ENCODE measurements at places on chromosomes 7 and 10.

- DNase-seq: no peak
Observed at GRCh38 chr10:79397575-79398303, 47.7 kb downstream of the ZCCHC24 start.

- peak; percentile 39 for DNase-seq
Observed at GRCh38 chr7:69067397-69067796, 530.9 kb upstream of the AUTS2 start.

GRCh38 chr10:131785121-131785460 is 115.7 kb upstream of the PPP2R2D start:
- no peak for DNase-seq

DNA sequence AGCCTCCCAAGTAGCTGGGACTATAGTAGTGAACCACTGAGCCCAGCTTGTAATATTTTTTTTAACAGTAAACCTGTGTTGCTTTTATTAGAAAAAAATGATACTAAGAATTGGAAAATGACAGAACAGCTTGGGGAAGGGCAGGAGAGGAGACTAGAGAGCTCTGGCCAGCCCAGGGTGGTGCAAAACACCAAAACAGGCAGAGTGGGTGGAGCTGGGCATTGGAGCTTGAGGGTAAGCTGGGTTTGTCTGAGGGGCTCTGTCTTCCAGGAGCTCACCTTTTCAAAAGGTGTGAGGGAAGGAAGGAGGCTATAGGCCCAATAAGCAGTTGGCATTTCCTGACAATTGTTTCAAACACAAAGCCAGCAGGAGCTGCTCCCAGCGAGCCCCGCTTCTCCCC is 75.2 kb upstream of the DUSP5 start:
- DNase-seq: no peak

DNA sequence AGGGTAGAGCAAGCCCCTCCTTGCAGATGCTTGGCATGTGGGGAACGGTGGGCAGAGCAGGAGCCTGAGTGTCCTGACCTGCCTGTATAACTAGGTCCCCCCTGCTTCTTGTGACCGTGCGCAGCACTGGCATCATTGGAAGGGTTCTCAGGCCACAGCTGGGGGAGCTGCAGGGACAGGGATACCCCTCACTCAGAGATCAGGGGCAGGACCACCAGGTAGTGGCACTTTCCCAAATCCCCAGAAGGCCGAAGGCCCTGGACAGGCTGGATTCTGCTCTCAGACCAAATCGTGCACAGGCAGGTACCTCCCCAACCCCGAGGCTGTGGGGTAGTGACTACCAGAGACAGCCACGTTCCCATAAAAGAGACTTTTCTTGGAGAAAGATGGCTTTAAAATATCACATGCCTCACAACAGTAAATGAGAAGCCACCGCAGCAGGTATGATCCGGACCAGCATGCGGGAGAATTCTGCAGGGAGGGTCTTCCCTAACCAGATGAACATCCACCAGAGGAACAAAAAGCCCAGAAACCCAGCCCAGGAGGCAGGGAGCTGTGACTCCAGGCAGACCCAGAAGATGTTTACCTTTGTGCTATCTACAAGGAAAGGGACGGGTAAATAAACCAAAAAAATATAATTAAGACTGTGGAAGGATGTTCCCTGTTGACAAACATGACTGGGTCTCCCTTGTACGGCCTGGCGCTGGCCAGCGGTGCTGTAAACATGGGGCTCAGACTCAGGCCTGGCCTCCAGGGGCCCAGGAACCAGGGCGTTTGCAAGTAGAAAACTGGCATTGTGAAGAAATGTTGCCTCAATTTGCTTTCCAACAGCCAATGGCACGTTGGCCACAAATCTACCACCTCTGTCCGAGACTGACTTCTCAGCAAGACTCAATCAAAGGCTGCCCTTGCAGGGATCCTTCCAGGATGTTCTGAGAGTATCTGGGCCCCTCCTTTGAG is 180.0 kb downstream of the TNS3 start:
- no peak for DNase-seq

DNA sequence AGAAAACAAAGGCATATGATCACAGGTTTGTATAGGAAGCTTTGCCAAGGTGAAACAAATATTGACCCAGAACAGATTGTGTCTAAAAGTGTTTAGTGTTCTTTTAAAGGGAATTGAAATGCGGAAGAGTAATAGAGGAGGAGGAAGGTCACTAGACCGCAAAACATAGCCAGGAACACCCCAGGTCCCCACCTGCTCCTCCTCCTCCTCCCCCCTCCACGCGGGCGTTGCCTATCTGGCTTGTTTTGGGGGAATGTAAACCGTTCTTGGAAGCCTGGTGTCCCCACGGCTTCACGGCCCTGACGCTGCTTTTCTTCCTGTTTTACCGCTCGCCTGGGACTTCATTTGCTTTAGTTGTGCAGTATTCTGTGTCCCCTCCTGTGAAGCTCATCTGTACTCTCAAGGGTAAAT is 81.0 kb upstream of the PFKP start:
- peak; percentile 37 for DNase-seq

- DNase-seq: no peak
Observed at GRCh38 chr7:95910341-95910740, 138.0 kb downstream of the DYNC1I1 start.

GRCh38 chr10:16832351-16833080 is 15.3 kb upstream of the RSU1 start:
- DNase-seq: peak; percentile 79

- DNase-seq: no peak
Observed at GRCh38 chr7:158702944-158703343, 1.7 kb downstream of the NCAPG2 start.

GRCh38 chr7:16923019-16923418 is 41.2 kb upstream of the AGR3 start:
- no peak for DNase-seq

DNA sequence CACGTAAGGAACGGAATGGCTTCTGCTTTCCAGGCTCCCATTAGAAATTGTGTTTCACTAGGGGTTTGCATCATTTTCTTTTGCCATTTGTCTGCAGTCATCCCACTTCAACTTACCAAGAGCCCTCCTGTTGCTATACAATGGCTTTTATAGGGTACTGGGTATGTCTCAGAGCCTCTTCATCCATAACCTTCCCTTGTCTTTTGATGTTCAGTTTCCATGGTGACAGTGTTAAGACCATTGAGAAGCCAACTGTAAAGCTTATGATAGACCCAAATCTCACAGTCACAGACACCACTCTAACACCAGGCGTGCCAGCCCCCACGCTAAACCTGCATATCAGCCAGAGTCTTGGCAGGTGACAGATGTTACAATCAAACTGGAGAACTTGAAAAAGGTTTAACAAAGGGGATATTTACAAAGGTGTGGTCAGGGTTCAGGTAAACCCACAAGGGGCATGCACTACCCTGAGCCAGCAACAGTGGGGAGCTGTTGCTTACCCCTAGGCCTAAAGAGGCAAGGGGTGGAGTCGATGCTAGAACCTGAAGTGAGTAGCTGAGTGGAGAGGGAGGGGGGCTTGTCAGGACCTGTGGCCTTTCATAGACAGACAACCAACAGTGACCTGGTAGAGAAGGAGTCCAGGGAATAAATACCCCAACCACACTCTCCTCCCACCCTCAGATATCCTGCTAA is 53.2 kb upstream of the ABLIM1 start:
- no peak for DNase-seq

DNA sequence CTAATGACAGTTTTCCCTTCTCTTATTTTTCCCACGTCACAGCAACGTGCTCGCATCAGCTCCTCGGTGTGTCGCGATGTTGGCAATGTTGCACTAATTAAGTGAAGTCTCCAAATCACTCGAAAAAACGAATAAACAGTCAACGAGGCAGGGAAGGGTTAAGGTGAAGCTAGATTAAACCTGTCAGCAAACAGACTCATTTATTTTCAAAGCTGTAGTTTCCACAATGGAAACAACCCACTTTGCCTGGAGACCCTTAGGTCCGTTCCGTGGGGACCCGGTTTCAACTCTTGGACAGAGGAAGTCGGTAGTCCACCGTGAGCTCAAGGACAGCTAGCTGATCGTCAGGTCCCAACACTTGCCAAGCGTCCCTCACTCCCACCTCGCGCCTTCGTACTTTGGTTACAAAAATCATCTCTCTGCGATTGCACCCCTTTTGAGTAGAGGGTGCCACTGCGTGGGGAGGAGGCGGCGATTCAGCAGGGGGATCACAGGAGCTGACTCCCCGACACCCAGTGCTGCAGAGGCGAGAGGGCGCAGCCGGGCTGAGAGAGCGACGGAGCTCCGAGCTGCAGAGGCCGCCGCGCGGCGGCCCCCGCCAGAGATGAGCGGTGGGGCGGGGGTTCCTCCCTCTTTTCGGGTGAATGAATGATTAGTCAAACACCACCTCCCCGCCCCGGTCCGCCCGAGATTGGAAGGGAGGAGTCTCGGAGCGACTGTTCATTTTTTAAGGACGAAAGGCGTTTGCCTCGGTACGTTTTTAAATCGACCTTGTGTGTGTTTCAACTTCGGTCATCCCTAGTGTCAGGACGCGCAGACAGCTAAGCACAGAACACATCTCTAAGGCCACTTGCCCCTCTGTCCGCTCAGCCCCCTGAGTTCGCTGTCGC is 1.3 kb upstream of the BMPER start:
- DNase-seq: peak; percentile 37

DNA sequence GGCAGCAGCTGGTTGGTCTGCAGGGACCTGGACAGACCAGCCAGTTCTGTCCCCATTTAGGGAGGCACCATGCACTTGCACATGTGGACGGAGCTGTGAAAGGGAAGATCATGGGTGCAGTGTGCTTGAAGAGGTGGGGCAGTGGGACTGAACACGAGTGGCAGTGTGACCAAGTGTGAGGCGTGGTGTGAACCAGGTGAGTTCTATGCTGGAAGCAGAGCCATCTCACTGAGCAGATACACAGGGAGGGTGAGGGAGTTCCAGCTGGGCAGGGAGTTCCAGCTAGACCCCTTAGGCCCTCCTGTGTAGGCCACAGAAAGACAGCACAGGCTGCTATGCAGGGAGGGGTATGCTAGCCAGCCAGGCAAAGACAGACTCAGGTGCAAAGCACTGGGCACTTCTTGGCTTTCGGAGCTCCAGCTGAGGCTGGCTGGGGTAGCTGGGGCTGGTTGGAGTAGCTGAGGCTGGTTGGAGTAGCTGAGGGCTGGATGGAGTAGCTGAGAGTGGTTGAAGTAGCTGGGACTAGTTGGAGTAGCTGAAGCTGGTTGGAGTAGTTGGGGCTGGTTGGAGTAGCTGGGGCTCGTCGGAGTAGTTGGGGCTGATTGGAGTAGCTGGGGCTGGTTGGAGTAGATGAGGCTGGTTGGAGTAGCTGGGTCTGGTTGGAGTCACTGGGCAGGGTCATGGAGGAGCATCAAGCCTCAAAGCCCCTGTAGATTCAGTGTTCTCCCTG is 90.9 kb downstream of the HIP1 start:
- no peak for DNase-seq

DNA sequence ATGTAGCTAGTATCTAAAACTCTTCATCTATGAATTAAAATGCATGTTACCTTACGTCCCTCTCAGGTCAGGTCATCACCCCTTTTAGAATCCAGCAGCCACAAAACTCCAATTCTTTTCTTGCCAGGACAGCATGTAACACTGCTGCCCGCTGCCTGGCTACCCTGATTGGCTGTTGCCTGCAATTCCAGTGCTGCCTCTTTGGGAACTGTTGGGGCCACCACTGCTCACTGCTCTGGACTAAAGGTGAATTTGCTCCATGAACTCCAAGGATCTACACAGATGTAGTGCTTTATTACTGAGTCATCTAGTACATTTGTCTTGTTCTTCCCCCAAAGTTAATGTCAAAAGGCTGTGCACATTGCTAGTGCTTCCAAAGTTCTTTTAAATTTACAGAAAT is 40.4 kb downstream of the SCIN start:
- no peak for DNase-seq

DNA sequence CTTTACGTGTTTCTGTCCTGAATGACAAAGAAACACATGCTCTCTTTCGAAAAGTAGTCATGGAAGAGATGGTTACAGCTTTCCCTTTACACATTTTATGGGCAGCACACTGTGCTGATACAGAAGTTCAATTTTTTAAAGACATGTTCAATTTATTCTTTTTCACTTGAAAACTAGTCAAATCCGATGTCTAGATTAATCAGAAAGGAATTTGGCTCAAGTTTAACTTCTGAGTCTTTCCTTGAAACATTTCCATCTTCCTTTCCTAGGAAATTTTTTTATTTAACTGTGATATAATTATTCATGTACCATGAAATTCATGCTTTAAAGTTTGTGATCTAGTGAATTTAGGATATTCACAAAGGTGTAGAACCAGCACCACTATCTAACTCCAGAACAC is 360.1 kb downstream of the TNS3 start:
- no peak for DNase-seq

DNA sequence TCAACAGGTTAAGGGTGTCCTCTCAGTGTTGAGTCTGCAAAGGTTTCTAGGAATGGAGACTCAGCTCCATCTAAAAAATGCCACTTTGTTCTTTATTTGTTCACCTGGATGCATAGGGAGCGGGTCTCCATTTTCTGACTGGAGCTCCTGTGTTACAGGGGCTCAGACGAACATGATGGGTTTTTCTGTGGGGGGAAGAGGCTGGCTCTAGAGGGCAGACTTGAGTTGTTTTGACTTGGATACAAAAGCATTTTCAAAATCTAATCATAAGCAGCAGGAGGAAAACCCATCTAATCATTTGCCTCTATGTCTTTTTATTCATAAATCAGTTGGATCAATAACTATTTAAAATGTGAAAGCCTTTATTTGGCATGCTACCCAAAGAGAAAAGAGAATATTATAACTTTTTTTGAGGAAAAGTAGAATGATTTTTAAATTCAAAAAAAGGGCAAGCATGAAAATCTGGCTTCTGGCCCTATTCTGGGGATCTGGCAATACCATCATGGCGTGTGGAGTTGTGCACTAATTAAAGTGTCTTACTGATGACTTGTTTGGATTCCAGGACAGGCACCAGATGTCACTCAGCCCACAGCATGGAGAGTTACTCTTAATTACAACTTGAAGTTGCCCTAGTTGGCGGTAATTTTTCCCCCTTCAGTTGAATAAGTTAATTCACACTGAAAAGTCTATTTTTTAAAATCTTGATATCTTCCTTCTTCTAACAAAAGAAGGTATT is 594.9 kb downstream of the REEP3 start:
- DNase-seq: peak; percentile 20

GRCh38 chr10:29714096-29714874 is 79.5 kb upstream of the SVIL start:
- peak; percentile 81 for DNase-seq

GRCh38 chr7:130553398-130554029 is 61.6 kb downstream of the MEST start:
- no peak for DNase-seq

- DNase-seq: peak; percentile 98
Observed at GRCh38 chr7:151736403-151736909, 140.5 kb downstream of the PRKAG2 start.

DNA sequence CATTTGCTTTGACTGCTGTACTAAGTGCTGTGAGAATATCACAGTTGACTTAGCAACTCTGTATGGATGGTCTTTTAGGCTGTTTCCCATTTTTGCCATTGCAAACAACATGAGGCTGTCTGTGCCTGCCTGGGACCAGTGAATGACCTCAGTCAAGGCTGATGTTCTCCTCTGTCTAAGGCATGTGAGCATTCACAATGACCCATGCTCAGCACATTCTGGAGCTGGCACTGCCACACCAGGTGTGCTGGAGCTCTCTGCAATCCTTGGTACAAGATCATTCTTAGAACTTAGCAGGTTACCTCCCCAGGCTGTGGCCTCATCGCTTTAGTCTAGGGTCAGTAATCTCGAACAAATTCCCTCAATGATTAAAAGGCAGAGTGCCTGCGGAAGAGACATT is 61.9 kb downstream of the SH3PXD2A start:
- DNase-seq: peak; percentile 12

GRCh38 chr10:88826388-88826787 is 23.9 kb downstream of the LIPM start:
- DNase-seq: no peak
